Hematopoietic multipotent progenitor cell treated with erythropoietin and hydrocortisone succinate and interleukin-3 and kit ligand, for 6 days (in vitro differentiated cells): ENCODE measurements at places on chromosomes 4 and X.

GRCh38 chr4:4524364-4524763 lies 17.5 kb downstream of the STX18 start:
- peak; percentile 35 for DNase-seq

- DNase-seq, result no peak
These were observed 2.7 kb downstream of the ABCD1 start for GRCh38 chrX:153727123-153727931.

DNA sequence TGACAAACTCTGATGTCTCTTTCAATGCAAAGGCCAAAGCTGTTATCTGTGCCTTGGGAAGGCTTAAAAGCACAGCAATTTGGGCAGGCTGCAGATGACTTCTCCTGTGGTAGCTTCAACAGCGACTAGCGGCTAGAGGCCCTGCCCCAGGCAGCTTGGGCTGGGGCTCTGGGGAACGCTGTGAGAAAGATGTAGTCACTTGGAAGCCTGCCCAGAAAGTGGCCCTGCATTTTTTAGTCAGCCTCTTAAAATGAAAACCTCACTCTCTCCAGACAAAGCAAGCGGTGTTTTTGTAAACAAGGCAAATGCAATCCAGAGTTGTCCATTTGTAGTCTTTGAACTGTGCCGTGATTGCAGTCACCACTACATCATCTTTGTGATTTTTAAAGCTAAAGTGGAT lies 27.5 kb downstream of the PCYT1B start:
- peak; percentile 67 for DNase-seq

- DNase-seq, result no peak
These were observed 30.4 kb downstream of the COX7B2 start for GRCh38 chr4:46878641-46879040.

GRCh38 chr4:163663454-163664225 lies 169.2 kb downstream of the TMA16 start:
- DNase-seq, result no peak

GRCh38 chr4:40923316-40924095 lies 173.8 kb downstream of the NSUN7 start:
- no peak for DNase-seq
